ENCODE measurements at places on chromosomes 3 and 15. TPM values are rescaled to one million over a fixed set of nuclear protein-coding genes. Genes with fewer than 3 reads are reported as not detected.

DNA sequence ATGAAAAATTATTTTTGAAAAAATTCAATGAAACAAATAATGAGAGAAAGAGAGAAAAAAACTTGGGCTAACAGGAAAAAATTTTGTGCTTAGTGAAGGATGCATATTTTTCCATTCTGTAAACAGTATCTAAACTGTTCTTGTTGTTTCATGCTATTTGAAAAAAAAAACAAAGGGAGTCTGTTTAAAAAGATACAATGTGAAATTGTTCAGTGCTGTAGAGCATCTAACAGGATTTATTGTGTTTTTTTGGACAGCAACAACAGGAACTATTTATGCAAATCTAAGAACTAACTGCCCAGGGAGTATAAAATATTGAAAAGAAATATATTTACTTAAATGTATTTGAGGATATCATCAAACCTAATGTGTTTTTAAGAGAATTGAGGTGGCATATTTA is 55.1 kb downstream of the PEX5L start:
- no peak overlapping the region for H3K4me3 ChIP-seq
- DNase-seq: no peak
- H3K4me1 ChIP-seq: no peaks in the 10 kb centered on the region
- H3K36me3 ChIP-seq: no peaks in the 10 kb centered on the region
- no peak overlapping the region for H3K27ac ChIP-seq

DNA sequence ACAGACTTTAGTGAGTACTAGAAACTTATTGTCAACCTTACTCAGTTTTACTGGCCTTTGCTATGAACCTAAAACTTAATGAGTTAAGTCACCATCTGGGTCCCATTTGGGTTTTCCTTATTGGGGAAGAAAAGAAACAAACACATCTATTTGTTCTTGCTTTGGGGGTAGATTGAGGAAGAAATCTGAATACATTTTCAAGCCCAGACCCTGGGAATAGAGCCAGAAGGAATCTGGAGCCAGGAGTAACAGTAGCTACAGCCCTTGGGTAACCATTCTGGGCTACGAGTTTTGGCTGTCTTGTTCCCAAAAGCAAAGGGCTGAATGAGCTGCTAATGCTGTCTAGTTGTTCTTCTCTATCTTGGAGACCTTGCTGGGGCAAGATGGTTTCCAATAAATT is 16.5 kb downstream of the SLC12A1 start:
- H3K4me1 ChIP-seq: no peaks in the 10 kb centered on the region
- H3K27ac ChIP-seq: no peak overlapping the region
- no peak overlapping the region for H3K4me3 ChIP-seq
- DNase-seq: no peak

- H3K27me3 ChIP-seq: peaks cover 22% of the 10 kb centered on the region
- no peaks in the 10 kb centered on the region for H3K36me3 ChIP-seq
- no peak overlapping the region for H3K27ac ChIP-seq
- no peak overlapping the region for H3K4me3 ChIP-seq
- DNase-seq: no peak
These were observed 191.0 kb downstream of the NLGN1 start for GRCh38 chr3:173588556-173588955.

DNA sequence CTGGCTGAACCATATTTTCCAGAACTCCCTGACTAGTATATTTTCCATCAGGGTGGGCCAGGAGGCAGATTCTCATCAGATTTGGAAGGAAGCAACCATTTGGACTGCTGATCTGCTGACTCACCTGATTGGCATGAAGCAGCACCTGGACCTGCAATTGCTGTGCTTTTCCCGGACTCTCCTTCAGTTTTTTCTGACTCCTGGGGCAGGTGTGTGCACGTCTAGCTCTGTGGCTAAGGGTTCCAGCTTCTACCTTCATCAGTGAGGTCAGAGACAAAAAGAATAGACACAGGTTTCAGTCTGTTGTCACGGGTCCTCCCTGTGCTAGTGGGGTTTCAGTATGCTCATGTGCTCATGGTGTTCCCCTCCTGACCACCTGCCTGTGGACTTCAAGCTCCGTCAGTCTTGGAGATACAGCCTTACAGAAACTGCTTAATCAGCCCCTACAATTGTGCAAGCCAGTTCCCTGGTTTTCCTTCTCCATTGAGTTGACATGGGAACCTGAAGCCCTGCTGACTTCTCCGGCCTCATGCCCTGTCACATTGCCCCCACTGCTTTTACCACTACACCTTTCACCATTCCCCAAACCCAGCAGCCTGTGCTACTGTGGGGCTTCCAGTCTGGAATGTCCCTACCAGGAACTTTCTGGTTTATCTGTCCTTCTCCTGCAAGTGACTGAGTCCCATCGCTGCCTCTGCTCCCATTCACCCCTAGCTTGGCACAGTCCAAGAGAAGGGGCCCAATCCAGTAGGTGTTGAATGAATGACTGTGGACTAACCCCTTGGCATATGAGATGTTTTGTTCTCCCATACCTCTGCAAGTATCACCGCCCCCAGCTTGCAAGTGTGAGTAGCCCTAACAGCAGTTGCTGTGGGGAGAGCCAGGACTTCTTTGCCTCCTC is 31.7 kb downstream of the HMCES start:
- no peaks in the 10 kb centered on the region for H3K27me3 ChIP-seq
- no peak overlapping the region for H3K4me3 ChIP-seq
- DNase-seq: peak; percentile 89
- H3K36me3 ChIP-seq: peaks cover 3% of the 10 kb centered on the region
- H3K27ac ChIP-seq: peak overlapping the region; percentile 98

Gene PARP9
- 66.1 TPM for polyA plus RNA-seq

Gene KIF9
- 7.2 TPM for polyA plus RNA-seq

All from keratinocyte (primary cell).